Aorta (tissue), 5 donors: ENCODE measurements at places on chromosomes 5 and 9. TPM values are rescaled to one million over a fixed set of nuclear protein-coding genes. Genes with fewer than 3 reads are reported as not detected.

ST8SIA4 gene
- 15.6 TPM for total RNA-seq

LRRC70 gene
- 9.6 TPM for total RNA-seq

BARHL1 gene
- total RNA-seq, result not detected

ENTPD2 gene
- total RNA-seq, result 0.16 TPM

MCIDAS gene
- total RNA-seq, result not detected

GLRA1 gene
- not detected for total RNA-seq

CD72 gene
- 3.7 TPM for total RNA-seq

KCNN2 gene
- 0.32 TPM for total RNA-seq

SOHLH1 gene
- total RNA-seq, result not detected

LCNL1 gene
- total RNA-seq, result 1.1 TPM

BTNL9 gene
- 33.0 TPM for total RNA-seq

DUSP1 gene
- total RNA-seq, result 293 TPM

PPP2CA gene
- total RNA-seq, result 72.4 TPM

SOX30 gene
- total RNA-seq, result not detected

PTGER4 gene
- 10.0 TPM for total RNA-seq

IDNK gene
- total RNA-seq, result 6.3 TPM

WNK2 gene
- total RNA-seq, result 3.6 TPM

PRRX2 gene
- total RNA-seq, result 51.9 TPM

TLX3 gene
- total RNA-seq, result not detected

IFNA21 gene
- not detected for total RNA-seq

ENHO gene
- not detected for total RNA-seq

PIP5K1B gene
- total RNA-seq, result 8.2 TPM

ANKRD34B gene
- total RNA-seq, result not detected

CDKN2A gene
- total RNA-seq, result 3.8 TPM

ADGRD2 gene
- total RNA-seq, result not detected

NMUR2 gene
- not detected for total RNA-seq

CCL27 gene
- not detected for total RNA-seq

ELAVL2 gene
- not detected for total RNA-seq

FGD3 gene
- 8.6 TPM for total RNA-seq

SHISAL2B gene
- not detected for total RNA-seq

C9 gene
- total RNA-seq, result 0.13 TPM

PAEP gene
- total RNA-seq, result not detected

CYLC2 gene
- not detected for total RNA-seq

GABBR2 gene
- total RNA-seq, result 0.39 TPM

FOXD4L3 gene
- total RNA-seq, result not detected

UGT3A2 gene
- total RNA-seq, result not detected

C5orf34 gene
- 2.0 TPM for total RNA-seq

PHF2 gene
- 32.4 TPM for total RNA-seq

ITGA2 gene
- total RNA-seq, result 5.2 TPM

PCDHA11 gene
- 0.27 TPM for total RNA-seq

FAXDC2 gene
- 20.0 TPM for total RNA-seq

CANX gene
- total RNA-seq, result 511 TPM

MEGF9 gene
- 21.5 TPM for total RNA-seq

PCDHB3 gene
- 2.9 TPM for total RNA-seq

TIMD4 gene
- total RNA-seq, result 0.65 TPM

ARRDC1 gene
- total RNA-seq, result 35.6 TPM

C5orf52 gene
- not detected for total RNA-seq

ACER2 gene
- total RNA-seq, result 11.2 TPM

DTWD2 gene
- total RNA-seq, result 4.1 TPM

SNCB gene
- not detected for total RNA-seq

SLC6A19 gene
- not detected for total RNA-seq

SLC6A18 gene
- total RNA-seq, result not detected

LECT2 gene
- not detected for total RNA-seq

SVEP1 gene
- total RNA-seq, result 120 TPM

NFIB gene
- 160 TPM for total RNA-seq

NUTM2F gene
- not detected for total RNA-seq

PLPPR1 gene
- total RNA-seq, result not detected

SPATA31D4 gene
- not detected for total RNA-seq
